ENCODE measurements at places on chromosomes 3 and 15.

GRCh38 chr3:184776916-184777315 is 35.0 kb upstream of the VPS8 start:
- DNase-seq: no peak

DNA sequence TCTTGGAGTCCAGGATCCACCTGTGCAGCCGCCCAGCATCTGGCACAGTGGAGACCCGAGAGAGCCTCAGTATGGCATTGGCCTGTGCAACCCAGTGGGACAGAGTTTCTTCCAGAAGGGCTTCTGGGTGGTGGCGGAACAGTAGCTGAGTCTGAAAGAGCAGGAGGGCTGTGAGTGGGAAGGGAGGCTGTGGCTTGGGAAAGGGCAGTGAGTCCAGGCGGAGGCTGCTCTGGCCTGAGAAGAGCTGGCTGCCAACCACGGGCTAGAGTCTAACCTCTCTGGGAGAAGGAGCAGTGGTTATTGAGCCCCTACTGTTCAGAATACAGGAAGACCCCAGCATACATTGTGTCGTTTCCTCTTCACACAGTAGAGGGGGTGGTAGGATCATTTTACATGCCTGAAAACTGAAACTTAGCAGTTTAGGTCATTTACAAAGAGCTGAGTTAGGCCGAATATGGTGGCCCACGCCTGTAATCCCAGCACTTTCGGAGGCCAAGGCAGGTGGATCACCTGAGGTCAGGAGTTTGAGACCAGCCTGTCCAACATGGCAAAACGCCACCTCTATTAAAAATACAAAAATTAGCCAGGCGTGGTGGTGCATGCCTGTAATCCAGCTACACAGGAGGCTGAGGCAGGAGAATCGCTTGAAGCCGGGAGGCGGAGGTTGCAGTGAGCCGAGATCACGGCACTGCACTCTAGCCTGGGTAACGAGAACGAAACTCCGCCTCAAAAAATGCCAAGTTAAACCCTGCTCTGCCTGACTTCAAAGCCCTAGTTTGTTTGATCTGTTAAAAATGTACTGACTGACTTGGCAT is 3.2 kb downstream of the AEN start:
- no peak for DNase-seq

GRCh38 chr3:55879901-55880331 is 392.8 kb upstream of the WNT5A start:
- DNase-seq: no peak

GRCh38 chr15:40130799-40131502 is 22.3 kb upstream of the BMF start:
- no peak for DNase-seq

DNA sequence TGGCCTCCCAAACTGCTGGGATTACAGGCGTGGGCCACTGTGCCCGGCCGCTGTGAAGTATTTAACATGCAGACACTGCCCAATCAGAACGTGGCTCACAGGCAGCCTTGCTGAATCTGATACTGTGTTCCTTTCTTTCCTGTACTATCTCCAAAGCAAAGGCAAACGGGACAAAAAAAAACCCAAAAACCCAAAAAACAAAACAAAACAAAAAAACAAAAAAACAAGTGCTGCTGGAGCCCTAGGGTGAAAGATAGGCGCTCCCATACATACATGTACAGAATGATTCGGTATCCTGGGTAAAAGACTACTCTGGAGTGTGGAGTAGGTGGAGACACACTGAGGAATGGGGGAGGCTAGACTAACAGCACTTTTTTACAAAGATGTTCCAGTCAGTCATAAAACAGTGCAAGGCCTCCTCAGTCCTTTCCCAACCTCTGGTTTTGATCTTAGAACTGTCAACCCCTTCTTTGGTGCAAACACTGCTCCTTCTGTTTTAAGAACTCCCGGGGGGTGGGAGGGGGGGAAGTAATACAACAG is 7.7 kb upstream of the MAP1A start:
- DNase-seq: no peak

DNA sequence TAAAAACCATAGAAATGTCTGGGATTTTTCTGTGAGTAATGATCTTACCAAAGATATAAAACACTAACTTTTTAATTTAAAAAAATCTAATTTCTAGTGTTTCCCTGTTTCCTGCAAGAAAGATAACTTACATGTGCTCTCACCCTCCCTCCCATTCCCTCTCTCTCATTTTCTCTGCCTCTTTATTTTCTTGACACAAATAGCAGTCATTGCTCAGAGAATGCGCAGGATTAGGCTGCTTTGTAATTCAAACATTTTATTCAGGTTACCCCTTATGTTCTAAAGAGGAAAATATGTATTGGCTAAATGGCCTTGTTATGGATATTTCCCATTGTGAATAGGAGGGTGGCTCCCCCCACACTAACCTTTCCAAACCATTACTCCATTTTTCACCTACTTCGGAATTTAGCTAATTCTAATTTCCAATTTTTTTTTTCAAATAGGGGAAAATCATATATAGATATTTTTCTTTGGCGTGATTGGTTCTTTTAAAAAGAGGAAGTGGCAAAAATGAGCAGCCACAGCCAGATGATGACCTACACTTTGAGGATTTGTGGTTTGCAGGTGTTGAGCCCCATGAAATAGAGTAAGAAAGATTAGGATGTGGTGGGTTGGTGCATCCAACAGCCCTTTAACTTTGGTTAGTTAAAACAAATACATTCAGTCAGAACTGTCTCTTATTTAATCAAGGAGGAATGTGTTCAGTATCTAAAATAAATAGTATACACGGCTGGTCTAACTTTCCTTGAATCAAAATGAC is 554.4 kb downstream of the IGSF11 start:
- DNase-seq: no peak

DNA sequence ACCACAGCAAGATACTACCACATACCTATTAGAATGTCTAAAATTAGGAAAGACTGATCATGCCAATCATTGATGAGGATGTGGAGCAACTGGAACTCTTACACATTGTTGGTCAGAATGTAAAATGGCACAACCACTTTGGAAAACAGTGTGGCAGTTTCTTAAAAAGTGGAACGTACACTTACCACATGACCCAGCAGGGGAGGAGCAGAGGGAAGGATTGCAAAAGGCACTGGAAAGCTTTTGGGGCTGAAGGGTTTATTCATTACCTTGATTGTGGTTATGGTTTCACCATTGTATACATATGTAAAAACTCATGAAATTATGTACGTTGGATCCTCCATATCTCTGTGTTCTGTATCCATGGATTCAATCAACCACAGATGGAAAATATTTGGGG is 3.3 kb upstream of the EHD4 start:
- DNase-seq: no peak

DNA sequence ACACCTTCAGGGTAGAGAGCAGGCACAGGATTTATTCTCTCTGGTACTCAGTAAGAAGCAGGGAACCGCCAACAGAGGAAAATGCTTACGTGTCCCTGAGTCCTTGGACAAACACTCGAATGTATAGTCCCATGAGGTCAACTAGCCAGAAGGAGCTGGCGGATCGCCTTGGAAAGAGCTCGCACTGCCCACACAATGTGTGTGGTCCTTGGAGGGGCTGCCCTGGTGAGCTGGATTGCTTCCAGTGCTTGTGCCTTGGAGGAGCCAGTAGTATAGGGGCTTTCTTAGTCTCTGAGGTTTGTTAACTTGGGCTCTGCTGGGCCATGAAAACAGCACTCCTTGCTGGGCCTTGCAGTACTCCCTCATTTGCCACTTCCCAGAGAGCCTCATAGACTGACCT is 40.7 kb upstream of the VILL start:
- no peak for DNase-seq

- DNase-seq: no peak
Measured at GRCh38 chr15:96200357-96200967, 130.0 kb upstream of the NR2F2 start.

DNA sequence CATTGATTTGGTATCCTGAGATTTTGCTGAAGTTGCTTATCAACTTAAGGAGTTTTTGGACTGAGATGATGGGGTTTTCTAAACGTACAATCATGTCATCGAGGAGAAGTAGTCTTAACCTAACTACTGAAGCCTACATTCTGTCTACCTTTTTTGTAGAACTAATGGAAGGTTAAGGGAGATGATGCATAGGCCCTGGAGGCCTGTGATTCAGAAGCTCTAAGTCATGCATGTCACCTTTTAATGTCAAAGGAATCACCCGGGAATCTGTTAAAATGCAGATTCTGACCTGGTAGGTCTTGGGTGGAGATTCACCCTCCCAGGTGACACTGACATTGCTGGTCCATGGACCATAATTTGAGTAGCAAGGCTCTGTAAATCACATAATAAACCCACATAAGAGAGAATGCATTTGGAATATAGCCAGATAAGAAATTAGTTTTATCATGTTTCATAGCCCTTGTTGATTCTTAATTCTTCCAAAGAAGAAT is 64.9 kb downstream of the GHSR start:
- no peak for DNase-seq

DNA sequence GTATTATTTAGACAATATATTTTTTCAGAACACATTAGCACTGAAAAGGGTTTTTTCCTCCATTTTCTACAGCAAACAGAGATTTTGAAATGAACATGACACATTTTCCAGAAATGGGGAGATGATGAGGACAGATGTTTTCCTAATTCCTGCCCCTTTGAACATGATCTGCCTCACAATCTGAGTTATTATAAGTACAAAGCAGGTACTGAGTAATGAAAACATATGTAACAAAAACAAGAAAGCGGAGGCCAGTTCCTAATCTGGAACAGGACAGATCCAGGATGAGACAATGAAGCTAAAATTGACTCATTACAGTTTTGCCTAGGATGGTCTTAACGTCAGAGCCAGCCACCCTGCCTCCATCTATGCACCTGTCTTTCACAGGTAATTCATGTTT is 642.8 kb upstream of the NR2F2 start:
- no peak for DNase-seq

DNA sequence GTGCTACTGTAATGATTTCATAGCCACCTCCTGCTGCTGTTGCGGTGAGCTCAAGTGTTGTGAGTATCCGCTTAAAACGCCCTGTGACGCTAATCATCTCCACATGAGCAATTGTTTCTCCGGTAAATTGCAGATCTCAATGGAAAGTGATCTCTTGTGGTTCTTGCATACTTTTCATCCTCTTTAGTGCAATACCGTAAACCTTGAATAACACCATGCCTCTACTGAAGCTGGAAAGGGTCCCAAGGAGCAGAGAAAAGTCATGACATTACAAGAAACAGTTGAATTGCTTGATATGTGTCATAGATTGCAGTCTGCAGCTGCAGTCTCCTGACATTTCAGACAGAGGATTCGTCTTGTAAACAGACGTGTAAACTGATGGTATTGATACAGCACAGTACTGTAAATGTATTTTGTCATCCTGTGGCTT is 6.0 kb upstream of the CEMIP start:
- DNase-seq: no peak

GRCh38 chr3:128256131-128256530 is 102.8 kb downstream of the EEFSEC start:
- DNase-seq: no peak

- DNase-seq: no peak
Measured at GRCh38 chr3:13543253-13543652, 5.7 kb upstream of the FBLN2 start.

- no peak for DNase-seq
Measured at GRCh38 chr3:32384938-32385337, 6.7 kb upstream of the CMTM7 start.

DNA sequence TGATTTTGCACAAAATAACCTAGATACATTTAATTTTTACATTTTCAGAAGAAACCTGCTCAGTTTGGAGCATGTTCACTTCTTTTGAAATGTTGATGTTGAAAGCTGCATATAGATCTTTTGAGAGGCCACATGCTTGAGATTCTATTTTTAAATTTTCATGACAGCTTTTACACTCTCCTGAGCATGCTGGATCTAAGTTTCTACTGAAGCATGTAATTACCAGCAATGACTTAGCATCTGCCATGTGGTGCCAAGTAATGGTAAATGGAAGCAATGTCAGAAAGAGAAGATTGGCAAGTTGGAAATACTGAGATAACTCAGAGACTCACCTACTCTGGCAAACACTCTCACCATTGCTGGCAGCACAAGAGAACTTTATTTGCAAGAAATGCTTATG is 310.6 kb downstream of the NSUN3 start:
- DNase-seq: no peak

- DNase-seq: no peak
Measured at GRCh38 chr3:78856164-78856563, 911.6 kb downstream of the ROBO1 start.

DNA sequence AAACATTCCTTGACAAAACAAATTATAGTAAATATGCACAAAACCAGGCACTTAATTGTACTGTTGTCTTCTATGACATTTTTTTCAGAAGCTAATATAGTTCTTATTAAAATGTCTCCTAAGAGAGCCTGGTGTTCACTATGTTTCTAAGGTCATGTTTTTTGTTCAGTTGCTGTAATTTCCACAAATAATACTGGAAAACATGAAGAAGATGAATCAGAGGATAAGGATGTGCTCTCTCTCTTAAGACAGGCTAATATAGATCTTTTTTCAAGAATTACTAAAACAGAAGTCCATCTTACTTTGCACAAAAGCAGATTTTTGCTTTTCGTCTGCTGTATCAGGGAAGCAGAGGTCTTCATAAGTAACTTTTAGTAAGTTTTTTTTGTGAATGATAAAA is 823.0 kb upstream of the NECTIN3 start:
- no peak for DNase-seq

GRCh38 chr15:64017591-64018163 is 28.6 kb downstream of the DAPK2 start:
- no peak for DNase-seq

DNA sequence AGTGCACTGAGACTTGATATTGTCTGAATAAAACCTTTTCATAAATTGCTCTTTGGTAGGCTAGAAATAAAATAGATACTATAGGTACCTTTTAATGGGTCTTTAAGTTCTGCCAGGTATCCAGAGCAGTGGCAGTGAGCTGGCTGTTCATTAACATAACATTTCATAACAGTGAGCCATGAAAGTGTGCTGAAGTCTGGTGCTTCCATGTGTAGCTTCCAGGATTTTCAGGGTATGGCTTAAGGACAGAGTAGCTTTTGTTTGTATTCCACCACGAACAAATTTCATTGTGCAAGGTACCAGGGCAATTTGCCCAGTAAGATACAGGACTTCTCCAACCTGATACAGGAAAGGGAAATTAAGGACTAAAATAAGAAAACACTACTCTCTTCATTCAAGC is 124.7 kb upstream of the NANOGP8 start:
- no peak for DNase-seq

- no peak for DNase-seq
Measured at GRCh38 chr3:40079203-40079846, 230.2 kb upstream of the EIF1B start.

DNA sequence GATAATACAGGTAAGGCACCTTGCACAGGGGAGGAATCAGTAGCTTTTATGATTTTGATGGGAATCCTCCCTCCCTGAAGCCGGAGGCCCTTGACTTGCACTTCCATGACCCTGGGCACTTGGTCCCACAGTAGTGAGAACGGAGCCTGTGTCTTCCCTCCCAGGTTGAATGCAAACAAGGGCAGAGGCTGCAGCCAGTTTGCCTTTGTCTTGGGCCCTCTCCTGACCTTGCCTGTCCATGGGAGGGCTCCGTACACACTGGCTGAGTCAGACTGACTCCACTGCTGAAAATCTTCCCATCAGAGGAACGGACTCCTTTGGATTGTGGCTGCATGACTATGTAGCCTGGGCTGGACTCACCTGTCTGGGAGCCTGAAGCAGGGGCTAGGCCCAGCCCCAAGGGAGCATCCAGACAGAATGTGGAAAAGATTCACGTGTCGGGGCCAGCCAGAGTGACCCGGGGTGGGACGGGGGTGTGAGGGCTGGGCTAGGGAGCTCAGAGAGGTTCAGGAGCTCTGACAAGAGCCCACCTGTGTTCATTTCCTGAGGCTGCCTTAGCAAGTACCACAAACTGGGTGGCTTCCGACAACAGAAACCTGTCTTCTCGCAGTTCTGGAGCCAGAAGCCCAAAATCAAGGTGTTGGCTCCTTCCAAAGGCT is 9.5 kb downstream of the TBC1D21 start:
- no peak for DNase-seq
